ENCODE measurements at places on chromosomes 16 and 17. TPM values are rescaled to one million over a fixed set of nuclear protein-coding genes. Genes with fewer than 3 reads are reported as not detected.

TMEM114 gene
- polyA plus RNA-seq, result not detected

SLC5A11 gene
- polyA plus RNA-seq, result not detected

MRM1 gene
- 1.5 TPM for polyA plus RNA-seq

C1QTNF1 gene
- not detected for polyA plus RNA-seq

ENO3 gene
- polyA plus RNA-seq, result 0.36 TPM

ZDHHC1 gene
- 17.5 TPM for polyA plus RNA-seq

IL21R gene
- 2.1 TPM for polyA plus RNA-seq

All from CD14-positive monocyte (primary cell).